ENCODE measurements at places on chromosomes 3 and 15.
A peak's percentile ranks its signal among the peaks of the same experiment; 100 is the strongest.

GRCh38 chr3:126245811-126246727 is 65.7 kb upstream of the ALDH1L1 start:
- no peak for DNase-seq

DNA sequence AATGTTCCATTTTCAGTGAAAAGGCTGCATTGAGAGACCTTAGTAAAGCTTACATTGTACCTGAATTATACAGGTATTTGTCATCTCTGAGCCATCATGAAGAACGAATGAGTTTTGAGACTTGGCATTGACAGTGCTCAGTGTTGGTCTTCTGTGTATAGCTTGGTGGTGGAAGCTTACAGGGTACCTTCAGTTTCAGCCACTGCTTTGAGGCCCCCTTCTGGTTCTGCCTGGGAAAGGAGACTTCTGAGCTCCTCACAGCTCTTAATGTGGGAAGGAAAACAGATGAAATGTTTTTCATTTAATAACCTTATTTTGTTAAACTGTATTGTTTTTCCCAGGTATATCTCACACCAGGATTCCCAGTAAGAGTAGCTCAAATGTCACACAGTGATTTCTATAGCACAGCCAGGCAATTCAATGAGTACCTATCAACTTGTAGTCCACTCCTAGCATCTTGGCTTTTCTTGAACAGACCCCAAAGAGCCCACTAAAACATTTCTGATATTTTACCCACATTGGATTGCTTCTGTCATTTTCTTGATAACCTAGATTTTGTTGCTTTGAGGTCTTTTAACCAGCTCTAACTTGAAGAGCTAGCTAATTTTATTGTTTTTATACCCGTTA is 5.6 kb downstream of the SERPINI1 start:
- no peak for DNase-seq

DNA sequence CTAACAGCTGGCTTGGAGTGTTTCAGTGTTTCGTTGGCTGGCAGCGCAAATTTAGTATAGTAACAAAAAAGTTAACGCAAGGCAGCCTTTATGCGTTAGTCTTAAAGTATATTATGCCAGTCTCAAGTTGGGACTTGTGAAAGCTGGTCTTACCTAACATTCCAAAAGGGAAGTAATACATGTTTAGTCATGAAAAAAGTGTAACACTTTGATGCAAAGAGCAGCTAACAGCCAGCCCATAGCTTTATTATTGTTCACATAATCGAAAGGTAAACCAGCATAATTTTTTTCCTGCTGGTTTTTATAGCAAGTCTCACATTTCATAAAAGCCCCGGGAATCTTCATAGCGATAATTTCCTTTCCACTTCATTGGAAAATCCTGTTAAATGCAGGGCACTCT is 2.4 kb upstream of the GPR87 start:
- DNase-seq, result no peak

DNA sequence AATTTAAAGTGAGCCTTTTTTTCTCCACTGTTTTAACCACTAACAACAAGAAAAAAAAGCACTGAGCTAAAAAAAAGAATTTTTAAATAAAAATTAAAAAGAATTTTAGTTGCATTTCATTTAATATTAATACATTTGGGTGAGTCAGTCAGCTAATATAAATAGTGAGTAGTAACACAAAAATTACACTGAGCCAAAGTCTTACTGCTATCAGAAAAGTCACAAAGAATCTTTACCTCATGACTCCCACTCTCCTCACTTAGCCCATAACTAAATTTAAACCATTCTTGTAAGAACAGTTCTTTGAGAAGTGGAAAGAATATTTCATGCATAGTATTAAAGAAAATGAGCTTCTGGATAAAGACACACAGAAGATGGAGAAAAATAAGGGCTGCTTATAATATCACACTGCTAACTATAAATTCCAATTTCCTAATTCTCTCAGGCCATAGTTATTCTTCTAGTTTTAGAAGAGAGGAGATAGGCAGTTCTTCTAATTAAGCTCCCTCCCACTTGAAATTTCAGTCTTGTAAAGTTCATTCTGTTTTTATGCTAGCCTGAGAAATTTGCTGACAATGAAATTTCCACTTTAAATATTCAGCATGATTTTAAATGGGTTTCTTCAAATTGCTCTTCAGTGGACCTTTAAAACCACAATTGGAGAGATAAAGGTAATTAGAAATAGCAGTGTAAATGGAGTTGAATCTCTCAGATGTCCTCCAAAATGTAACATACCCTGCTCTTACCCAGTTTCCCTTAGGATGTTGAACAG is 17.6 kb downstream of the SHQ1 start:
- no peak for DNase-seq

DNA sequence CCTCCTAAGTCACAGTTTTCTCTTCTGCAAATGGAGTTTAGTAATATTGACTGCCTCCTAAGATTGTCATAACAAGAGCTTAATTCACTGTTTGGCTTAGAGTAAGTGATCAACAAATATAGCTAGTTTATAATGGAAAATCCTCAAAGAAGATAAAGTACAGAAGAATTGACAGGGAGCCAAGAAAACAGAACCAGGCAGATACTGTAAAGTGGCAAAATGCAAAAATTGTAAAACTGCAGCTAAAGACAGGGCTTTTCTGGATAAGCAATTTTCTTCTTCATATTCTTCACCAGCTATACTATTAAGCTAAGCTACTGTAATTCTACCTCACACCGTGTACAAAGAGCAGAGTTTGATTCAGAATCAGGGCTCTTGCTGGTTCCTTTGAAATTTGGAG is 148.6 kb downstream of the ARPP21 start:
- DNase-seq, result no peak

DNA sequence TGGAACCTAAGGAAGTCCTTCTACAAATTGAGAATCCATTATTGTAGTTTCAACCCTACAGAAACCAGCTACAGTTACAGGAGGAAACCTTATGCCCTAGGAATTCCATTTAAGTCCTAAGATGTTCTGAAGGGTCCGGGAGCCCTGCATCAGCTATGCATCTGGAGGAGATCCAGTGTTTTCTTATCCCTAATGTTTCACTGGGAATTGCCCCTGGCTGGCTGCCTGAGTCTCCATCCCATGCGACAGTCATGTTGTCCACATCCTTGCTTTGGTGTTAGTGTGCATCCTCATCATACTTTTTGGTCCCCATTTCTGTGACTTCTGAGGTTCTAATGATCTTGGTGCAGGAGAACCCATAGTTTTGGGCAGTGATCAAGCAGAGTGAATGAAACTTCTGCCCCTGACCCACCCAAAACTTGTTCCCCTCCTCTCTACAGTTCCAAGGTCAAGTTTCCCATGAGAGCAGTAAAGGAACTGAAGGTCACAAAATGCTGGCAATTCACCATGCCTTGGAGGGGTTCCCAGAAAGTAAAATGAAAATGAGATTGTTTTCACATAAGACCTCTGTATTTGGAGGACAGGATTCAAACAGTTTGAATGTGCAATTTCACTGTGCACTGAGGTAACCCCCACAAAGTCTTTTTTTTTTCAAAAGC is 121.9 kb upstream of the PHLDB2 start:
- no peak for DNase-seq

DNA sequence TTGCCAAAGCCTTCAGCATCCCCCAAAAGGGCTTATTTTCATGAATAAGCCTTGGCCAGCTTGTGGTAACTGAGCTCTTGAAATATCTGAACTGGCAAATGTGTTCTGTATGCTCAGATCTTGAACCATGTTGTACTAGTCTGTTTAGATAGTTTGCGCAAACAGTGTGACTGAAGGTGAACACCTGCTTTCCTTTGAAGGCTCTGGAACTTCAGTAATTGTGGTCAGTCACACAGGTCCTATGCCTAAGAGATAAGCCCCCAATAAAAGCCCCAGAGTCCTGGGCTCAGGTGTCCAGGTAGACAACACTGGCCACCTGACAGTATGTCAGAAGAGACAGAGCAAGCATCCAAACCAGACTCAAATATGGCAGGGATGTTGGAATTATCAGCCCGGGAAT is 5.4 kb downstream of the TUBGCP5 start:
- DNase-seq, result no peak

DNA sequence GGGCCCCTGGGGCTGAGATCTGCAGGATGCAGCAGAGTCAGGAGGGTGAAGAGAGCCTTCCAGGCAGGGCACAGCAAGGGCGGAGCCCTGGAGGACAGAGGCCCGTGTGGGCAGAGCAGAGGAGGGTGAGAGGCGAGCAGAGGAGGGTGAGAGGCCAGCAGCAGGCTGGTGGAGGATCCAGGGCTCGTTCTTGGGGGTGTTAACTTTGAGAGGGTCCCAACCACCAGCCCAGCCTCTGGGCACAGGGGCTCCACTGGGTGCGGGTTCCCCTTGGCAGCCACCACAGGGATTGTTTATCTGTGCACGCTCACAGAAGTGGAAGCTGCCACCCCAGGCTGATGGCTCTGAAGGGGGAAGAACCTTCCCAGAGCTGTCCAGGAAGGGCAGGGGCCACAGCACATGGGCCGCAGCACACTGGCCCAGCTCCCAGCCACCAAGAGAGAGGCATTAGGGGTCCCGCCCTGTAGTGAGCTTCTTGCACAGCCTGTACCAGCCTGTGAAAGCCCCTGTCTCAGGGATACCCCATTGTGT is 9.3 kb upstream of the PLXND1 start:
- no peak for DNase-seq

- peak; percentile 20 for DNase-seq
Observed at GRCh38 chr15:91263632-91264531, 163.8 kb downstream of the SV2B start.

- DNase-seq, result peak; percentile 84
Observed at GRCh38 chr15:69794645-69795469, 302.9 kb downstream of the TLE3 start.

DNA sequence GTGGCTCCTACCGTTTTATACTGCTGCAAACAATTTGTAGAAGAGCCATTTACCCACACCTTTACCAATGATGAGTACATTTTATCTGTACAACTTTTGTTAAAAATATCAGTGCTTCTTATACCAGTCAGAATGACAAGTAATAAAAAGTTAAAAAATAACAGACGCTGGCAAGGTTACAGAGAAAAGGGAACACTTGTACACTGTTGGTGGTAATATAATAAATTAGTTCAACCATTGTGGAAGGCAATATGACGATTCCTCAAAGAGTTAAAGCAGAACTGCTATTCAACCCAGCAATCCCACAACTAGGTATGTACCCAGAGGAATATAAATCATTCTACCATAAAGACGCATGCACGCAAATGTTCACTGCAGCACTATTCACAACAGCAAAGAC is 51.9 kb downstream of the ARRDC4 start:
- DNase-seq, result no peak

GRCh38 chr3:15591242-15591641 is 10.1 kb downstream of the HACL1 start:
- DNase-seq, result no peak

DNA sequence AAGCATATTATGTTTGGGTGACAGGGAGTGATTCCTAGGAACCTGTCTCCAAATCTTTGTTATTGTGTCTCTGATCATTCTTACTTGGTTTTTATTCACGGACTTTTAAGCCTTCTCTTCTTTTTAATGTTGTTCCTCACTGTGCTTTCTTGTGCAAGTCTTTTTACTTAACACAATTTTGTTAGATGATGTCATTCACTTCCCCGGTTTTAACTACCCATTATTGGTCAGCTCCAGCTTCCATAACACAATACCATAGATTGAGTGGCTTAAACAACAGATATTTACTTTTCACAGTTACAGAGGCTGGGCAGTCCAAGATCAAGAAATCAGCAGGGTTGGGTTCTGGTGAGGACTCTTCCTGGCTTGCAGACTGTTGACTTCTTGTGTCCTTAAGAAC is 436.3 kb upstream of the CBLB start:
- no peak for DNase-seq

DNA sequence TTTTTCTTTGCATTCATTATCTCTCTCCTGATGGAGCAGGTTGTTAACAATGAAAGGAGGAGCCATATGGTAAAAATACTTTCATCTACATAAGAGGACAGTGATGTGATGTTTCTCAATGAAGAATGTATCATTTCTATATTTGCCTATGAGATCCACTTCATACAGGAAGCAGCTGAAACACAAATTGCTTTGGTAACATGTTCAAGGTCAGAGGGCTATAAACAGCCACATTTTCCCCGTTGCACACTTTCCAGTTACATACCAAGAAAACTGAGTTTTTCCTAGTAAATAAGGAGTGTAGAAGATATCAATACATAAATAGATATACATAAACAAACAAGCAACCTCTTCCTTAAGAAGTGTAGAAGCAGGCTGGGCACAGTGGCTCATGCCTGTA is 32.6 kb upstream of the GYG1 start:
- DNase-seq, result no peak

DNA sequence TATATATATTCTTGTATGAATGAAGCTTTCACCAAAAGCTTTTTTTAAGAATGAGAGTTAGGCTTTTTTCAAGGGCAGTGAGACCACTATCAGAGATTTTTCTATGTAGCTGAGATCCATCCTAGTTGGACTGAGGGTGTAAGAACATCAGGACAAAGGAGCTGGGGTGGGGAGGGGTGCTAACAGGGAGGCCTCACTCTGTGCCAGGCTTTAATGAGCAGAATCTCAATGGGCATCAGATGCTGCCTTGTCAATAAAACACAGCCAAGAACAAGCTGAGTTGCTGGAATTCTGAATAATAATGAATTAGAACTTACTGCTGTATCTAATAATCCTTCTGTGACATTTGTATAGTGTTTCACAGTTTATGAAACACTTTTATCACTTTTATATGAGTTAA is 41.4 kb upstream of the USP3 start:
- DNase-seq, result no peak

GRCh38 chr3:127410137-127410488 is 122.3 kb upstream of the PRR20G start:
- DNase-seq, result no peak

- DNase-seq, result no peak
Observed at GRCh38 chr3:3260870-3261269, 81.4 kb upstream of the CRBN start.

- no peak for DNase-seq
Observed at GRCh38 chr3:189369636-189370035, 197.9 kb downstream of the TPRG1 start.

- no peak for DNase-seq
Observed at GRCh38 chr3:194303749-194304148, 47.4 kb downstream of the CPN2 start.

GRCh38 chr3:55203546-55203945 is 275.7 kb upstream of the LRTM1 start:
- no peak for DNase-seq

DNA sequence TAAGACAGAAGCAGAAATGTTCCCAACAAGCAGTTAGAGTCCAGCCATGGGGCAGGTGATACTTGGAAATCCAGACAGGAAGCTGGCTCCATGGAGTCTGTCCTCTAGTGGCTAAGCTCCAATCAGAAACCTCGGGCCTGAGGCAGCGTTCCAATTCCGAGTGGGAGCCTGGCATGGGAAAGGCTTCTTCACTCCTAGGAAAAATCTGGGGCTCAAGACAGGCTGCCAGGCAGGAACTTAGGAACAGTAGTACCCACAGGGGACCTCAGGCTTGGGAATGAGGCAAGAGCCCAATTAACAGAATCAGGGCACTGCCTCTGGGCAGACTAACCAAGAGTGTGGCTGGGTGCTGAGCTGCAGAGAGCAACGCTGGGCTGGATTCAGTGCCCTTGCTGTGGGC is 6.2 kb upstream of the ATP13A4 start:
- DNase-seq, result no peak

GRCh38 chr3:137695351-137695750 is 68.8 kb upstream of the SOX14 start:
- no peak for DNase-seq

Data from SJSA1 (cell line).